ENCODE measurements at places on chromosomes 7 and 10.

DNA sequence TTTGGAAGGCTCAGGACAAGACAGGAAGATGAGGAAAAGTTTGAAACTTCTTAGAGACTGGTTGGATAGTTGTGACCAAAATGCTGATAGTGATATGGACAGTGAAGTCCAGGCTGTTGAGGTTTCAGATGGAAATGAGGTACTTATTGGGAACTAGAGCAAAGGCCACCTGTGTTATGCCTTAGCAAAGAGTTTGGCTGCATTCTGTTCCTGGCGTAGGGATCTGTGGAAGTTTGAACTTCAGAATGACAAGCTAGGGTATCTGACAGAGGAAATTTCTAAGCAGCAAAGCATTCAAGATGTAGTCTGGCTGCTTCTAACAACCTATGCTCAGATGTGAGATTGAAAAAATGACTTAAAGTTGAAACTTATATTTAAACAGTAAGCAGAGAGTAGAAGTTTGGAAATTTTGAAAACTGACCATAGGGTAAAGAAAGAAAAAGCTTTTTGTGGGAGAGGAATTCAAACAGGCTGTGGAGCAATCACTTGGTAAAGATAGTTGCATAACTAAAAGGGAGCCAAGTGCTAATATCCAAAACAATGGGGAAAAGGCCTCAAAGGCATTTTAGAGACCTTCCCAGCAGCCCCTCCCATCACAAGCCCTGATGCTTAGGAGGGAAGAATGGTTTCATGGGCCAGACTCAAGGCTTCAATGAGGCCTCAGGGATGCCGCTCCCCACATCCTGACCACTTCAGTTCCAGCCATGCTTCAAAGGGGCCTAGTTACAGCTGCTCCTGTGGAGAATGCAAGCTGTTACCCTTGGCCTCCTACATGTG is 415.1 kb downstream of the INHBA start:
- DNase-seq, result no peak

DNA sequence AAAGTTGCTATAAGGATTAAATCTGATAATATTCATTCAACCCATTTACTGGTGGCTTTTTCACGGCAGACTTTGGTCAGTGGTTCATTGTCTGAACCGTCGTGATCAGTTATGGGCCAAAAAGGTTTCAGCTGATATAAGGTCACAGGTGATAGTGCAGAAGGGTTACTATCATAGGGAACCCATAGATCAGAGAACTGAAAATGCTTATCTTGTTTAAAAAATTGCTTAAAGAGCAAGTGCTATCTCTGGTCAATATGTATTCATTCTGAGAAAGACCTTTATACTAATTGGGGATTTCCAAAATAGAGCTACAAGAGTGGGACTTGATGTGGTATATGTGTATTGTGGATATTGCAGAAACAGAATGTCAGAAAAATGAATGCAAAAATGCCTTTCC is 147.8 kb upstream of the SEMA3E start:
- DNase-seq, result no peak

DNA sequence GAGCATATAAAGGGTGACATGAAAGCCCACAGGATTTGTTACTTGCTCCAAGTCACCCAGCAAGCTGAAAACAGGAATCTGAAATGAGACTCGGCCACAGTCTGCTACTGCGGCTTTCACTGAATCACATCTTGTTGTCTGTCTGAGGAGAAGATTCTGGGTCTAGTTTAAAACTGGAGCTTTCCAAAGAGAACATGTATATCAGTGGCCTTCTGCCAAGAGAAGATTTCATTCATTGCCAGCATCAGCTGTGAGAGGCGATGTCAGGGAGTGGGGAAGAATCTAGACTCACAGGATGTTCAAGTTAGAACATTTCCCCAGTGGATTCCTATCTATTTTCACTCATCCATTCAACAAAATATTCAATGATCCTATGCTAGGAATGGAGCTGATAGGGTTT is 122.8 kb downstream of the GALNT17 start:
- DNase-seq, result no peak

DNA sequence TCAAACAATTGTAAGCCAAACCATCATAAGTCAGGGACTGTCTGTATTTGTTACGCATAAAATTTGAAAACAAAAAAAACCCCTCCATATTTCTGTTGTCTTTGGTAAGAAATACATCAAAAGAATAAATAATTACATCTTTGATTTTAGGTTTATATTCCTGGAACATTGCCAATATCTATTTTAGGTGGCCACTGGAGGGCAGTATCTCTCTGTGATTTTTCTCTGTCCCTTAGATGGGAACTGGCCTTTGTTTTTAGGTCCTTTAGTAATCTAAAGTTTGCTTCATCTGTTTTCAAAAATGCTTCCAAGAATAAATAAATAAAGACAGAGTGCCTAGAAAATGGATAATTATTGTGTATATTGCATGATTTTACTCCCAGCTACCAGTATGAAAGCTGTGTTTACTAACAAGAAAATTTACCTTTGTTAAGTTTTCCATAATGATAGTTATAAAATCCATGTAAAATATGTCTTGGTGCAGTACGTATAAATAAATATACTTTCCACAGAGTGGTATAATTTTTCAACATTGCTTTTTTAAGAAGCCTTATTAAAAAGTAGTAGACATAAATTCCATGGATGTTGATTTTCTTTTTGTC is 64.2 kb downstream of the PHYHIPL start:
- peak; percentile 73 for DNase-seq

- DNase-seq, result peak; percentile 74
Observed at GRCh38 chr7:33757563-33758165, 147.7 kb upstream of the BMPER start.

- DNase-seq, result no peak
Observed at GRCh38 chr10:112223725-112224124, 40.2 kb upstream of the GPAM start.

DNA sequence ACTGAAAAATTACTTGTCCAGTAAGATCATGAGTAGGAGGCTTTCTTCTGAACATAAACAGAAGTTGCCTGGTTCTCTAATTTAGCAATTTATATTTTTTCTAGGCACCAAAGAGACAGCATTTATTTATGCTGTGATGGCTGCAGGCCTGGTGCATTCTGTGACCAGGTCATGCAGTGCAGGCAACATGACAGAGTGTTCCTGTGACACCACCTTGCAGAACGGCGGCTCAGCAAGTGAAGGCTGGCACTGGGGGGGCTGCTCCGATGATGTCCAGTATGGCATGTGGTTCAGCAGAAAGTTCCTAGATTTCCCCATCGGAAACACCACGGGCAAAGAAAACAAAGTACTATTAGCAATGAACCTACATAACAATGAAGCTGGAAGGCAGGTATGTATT is 2.8 kb downstream of the WNT16 start:
- no peak for DNase-seq

GRCh38 chr10:122850705-122851640 is 5.3 kb upstream of the CUZD1 start:
- no peak for DNase-seq

DNA sequence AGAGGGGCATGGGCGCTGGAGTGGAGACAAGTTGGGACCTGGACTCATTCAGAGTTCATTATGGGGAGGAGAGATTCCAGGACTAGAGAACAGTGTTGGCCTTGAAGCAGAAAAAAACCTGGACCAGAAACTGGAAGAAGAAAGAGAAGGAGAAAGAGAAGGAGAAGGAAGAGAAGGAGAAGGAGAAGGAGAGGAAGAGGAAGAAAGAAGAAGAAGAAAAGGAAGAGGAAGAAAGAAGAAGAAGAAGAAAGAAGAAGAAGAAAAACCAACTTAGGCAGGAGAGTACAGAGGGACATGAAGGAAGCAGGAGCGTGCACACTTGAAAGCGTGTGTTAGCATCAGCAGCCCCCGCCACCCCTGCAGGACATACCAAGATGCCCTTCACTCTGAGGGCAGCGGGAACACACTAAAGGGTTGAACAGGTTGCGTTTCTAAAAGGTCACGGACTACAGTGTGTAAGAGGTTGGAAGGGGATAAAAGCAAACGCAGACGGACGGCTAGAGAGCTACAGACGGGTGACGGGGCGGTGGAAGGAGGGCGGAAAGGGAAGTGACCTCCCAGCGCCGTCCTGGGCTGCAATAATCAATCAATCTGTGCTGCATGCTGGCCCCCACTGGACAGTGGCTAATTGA is 95.3 kb downstream of the SEC61G start:
- no peak for DNase-seq

Measured in suppressor macrophage (primary cell).